Astrocyte of the cerebellum (primary cell): ENCODE measurements at places on chromosomes 3 and 15.

GRCh38 chr3:42340466-42340865 is 69.9 kb downstream of the LYZL4 start:
- no peak for DNase-seq

- DNase-seq: no peak
Measured at GRCh38 chr3:172044833-172045585, 5.6 kb downstream of the FNDC3B start.

- peak; percentile 74 for DNase-seq
Measured at GRCh38 chr3:151835751-151836525, 22.0 kb downstream of the AADAC start.

DNA sequence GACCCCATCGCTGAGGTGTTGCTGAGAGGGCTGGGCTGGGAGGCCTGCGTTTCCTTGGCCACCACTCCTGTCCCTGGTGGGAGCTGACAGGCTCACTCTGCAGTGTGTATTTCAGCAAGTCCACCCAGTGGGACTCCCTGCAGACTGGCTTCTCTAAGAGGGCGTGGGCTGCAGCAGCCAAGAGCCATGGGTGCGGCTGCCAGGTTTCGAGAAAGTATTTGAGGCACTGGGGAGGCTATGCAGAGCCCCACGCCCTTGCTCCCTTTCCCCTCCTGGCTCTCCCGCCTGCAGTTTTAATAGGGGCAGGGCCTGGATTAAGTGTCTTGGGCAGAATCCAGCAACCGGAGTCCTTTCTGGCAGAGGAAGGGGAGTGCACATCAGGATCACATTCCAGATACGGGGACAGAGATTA is 242.1 kb downstream of the THSD4 start:
- no peak for DNase-seq

DNA sequence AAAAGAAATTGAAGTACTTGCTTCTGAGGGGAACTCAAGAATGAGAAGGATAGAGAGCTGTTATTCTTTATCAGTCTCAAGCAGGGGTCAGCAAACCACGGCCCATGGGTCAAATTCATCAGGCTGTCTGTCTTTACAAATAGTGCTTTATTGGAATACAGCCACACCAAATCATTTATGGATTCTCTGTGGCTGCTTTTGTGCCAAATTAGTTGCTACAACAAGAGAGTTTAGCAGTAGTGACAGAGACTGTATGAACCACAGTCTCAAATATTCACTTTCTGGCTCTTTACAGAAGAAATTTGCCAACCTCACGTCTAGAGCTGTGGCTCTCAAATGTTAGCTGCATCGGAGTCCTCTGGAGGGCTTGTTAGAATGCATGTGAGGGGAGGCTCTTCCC is 258.0 kb upstream of the RARB start:
- DNase-seq: no peak

DNA sequence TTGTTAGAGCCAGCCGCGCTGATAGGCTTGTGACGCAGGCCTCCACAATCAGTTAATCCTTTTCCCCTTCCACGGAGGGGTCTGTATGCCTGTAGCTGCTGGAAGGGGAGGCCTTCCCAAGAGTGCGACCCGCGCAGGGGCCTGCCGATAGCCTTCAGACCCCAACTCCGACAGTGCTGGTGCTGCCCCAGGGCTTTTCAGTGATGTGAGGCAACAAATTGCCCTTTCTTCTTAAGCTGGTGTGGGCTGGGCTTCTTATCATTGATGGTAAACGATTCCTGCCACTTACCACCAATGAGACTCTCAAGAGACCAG is 143.4 kb downstream of the CHSY1 start:
- no peak for DNase-seq

DNA sequence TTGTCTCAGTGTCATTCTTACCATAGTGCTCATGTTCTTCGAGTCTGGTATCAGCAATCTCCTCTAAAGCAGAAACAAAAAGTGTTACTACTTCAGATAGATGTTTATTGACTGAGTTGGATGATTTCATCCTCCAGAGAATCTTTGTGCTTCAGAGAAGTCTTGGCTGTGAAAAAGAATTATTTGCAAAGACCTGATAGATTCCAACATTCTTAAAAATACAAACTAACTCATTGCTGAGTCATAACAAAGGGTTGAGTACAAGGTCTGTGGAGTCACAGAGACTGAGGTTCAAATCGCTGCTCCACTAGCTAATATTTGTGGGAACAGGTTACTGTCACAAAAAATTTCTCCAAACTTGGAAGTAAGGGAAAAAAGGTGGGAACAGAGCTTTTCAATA is 9.0 kb upstream of the STRIT1 start:
- no peak for DNase-seq

- DNase-seq: peak; percentile 43
Measured at GRCh38 chr3:74267588-74268184, 346.8 kb downstream of the CNTN3 start.
